NT2/D1 (cell line): ENCODE measurements at places on chromosomes 3 and 15.

DNA sequence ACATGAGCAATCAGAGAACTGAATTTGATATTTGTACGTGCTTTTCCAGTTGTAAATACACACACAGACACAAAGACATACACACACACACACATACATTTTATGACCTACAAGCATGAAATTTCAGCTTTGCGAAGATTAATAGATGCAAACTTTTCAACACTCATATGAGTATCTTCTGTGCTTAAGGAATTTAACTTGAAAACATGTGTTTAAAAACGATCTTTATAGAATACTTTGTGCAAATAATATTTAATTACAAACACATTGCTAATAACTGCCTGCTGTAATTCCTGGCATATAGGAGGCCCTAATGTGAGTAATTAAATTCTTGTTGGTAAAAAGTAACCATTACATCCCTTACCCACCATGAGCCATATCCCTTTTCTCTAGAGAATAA is 107.7 kb upstream of the PLSCR5 start:
- DNase-seq: no peak

DNA sequence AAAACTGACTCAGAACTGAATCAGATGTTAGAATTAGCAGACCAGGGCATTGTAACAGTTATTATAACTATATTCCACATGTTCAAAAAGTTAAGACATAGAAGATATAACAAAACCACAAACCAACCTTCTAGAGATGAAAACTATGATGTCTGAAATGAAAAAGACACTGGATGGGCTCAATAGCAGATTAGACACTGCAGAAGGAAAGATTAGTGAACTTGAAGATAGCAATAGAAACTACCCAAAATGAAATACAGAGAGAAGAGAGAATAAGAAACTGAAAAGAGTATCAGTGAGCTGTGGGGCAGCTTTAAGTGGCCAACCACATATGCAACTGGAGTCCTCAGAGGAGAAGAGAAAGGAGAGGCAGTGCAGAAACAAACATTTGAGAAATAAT is 132.0 kb upstream of the ATP2B2 start:
- DNase-seq: no peak

- DNase-seq: no peak
These were observed 9.6 kb downstream of the XCR1 start for GRCh38 chr3:46017720-46018119.

DNA sequence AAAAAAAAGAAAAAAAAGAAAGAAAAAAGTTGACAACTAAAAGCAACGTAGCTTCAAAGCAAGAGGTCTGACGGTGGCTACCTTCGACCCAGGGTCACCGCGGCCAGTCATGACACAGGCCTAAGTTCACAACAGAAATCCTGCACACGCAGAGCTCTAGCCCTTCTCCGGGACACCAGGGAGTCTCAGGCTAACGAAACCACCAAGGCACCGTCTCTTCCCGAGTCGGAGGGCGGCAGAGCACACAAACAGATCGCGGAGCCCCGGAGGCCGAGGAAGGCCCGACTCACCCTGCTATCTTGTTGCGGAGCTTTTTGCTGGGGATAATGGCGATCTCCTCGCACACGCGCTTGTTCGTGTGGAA is 584 bp downstream of the RPS17 start:
- no peak for DNase-seq

DNA sequence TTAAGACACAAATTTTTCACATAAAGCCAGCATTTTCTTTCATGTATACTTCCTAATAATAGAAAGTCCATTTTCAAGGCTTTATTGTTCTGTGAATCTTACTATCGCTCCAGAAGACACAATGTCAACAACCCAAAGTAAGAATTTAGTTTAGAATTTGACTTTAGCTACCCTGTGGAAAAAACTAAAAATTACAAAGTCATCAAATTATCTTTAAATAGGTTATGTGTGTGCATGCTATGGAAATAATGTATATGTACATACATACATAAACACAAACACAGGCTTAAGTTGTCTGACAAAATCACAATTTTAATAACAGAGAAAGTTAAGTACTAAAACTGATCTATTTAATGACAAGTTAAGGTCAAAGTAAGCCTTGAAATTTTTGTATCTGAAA is 20.2 kb upstream of the XXYLT1 start:
- no peak for DNase-seq

- no peak for DNase-seq
These were observed 14.0 kb upstream of the TOPBP1 start for GRCh38 chr3:133675631-133676335.

DNA sequence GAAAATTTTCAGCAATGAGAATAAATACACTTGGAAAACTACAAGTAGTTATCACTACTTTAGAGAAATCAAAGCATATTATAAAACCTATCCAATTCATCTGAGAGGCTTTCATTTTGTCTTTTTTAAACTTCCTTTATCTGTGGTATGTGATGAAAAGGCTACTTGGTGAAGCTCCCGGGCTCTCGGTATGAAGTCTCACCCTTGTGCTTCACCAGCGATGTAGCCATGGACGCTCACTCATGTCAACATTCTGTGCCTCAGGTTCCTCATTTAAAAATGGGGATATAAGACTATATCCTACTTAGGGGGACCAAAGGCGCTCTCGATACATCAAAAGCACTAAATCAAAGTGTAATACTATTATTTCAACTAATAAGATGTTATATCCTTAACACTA is 14.9 kb downstream of the SATB1 start:
- DNase-seq: no peak

DNA sequence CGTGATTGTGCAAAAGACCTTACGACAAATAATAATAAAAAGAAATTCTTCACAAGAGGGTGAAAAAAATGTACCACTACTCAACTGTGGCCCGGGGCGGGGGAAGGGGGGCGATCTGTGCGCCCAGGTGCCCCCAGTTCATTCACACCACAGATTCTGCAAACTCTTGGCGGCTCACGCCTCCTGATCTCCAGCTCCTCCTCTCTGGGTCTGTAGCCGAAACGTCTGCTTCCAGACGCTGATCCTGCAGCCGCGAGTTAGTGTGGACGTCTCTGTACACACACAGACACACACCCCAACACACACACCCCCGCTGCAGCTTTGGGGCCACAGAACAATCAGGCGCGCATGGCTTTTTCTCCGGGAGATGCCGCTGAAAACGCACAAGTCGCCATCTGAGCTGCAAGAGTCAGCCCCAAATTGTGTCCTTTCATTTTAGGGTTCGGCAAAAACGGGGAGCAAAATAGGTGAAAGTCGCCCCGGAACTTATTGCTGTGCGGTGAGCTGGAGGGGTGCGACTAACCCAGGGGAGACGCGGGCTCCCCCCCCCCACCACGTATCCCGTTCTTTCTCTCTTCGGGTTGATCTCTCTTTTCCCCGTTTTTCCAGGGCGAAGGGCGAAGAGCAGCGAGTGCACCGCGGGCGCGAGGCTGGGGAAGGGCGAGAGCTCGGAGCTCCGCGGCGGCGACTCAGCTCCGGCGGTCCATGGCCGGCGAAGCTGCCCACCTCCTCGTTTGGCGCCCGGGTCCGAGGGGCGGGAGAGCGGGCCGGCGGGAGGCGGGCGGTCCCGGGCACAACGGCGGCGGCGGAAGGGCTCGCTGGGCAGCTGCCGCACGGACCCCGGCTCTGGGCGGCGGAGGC is 505 bp upstream of the WNT5A start:
- DNase-seq: no peak

- DNase-seq: no peak
These were observed 27.7 kb downstream of the EMC4 start for GRCh38 chr15:34252545-34252944.

GRCh38 chr15:25742776-25743547 is 120.2 kb downstream of the ATP10A start:
- DNase-seq: no peak

DNA sequence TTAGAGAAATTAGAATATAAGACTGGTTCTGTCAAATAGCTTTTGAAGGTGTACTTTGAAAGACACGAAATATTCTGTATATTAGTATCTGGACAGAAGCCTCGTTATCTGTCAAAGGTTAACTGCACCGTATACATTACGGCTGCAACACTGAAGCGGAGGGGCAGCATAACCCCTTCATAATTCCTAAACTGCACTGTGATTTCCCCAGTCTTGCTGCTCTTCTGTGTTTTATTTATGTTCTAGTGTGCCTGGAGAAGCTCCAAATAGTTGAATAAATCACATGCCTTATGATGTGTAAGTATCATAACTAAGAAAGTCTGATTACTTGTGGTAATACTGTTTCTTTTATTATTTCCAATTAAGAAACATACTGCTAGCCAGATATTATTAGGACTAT is 285.7 kb upstream of the ROBO2 start:
- DNase-seq: no peak

GRCh38 chr15:100663086-100663914 is 60.9 kb downstream of the ASB7 start:
- peak; percentile 13 for DNase-seq

GRCh38 chr15:52255008-52255407 is 40.6 kb downstream of the MYO5C start:
- DNase-seq: no peak

- peak; percentile 42 for DNase-seq
These were observed 63.4 kb downstream of the CACNA2D3 start for GRCh38 chr3:54185740-54186139.

DNA sequence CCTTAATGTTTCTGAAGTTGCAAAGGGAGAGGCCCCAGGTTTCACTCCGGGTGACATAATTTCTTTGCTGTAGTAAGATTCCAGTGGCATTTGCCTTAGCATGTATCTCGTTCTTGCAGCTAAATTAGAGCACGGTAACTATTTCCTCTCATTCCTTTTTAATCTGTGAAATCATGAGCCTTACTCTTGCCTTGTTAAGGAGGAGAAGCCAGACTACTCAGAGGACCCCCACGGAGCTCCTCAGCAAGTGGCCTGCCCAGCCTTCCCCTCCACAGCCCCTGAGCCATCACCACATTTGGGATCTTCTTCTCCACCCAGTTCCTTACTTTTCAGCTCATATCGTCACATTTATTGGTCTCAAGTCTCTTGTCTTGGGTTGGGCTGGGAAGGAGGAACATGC is 54.2 kb downstream of the ABHD2 start:
- DNase-seq: no peak

GRCh38 chr3:129718201-129718600 is 111.7 kb upstream of the PLXND1 start:
- no peak for DNase-seq

DNA sequence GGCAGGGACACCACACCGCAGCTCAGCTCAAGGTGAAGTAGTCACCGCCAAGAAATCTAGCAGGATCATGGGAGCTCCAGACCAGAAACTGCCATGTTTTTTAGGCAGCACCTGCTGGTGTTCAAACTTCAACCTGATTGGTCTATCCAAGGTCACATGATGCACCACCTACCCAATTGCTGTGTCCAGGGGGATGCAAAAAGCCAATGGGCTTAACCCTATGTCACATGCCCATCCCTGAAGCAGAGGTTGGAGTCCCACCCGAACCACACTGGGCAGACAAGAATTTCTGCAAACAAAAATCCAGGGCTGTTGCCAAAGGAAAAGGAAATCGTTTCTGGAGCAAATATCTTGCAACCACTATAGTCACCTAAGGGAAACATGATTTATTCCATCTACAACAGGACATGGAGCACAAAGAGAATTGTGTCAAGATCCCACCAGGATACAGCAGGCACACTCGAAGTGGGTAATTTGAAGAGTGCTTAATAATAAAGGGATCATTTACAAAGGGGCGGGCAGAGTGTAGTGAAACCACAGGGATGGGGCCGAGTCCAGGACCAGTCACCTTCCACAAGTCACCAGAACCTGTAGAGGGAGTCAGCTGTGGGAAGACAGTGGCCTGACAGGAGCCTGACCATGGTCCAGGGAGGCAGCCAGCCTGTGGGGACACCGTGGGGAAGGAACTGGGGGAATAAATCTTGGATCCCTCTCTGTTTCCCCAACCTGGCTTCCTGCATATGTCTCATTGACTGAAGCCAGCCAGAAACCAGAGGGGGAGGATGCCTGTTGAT is 34.2 kb upstream of the TSEN2 start:
- no peak for DNase-seq

- DNase-seq: no peak
These were observed 90.3 kb downstream of the ITPR1 start for GRCh38 chr3:4583416-4583815.

DNA sequence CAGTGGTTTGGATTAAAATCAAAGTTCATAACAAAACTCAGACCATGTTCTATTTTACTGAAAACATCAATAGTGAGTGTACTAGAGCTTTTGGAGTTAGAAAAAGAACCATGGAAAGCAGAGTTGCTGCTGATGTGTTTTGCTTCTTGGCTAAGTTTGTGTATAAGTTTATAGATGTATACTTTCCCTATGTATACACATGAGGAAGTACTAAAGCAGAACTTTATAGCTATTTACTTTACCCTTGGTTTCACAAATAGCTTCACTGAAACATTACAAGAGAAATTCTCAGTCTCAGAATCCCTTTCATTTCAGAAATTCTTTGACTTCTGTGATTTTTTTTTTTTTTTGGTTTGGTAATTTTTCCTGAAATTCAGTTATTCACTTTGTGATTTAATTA is 229.0 kb downstream of the PTPRG start:
- no peak for DNase-seq

GRCh38 chr3:71207632-71208031 is 375.9 kb downstream of the FOXP1 start:
- no peak for DNase-seq
